ENCODE measurements at places on chromosomes 5 and 9.
A peak's percentile ranks its signal among the peaks of the same experiment; 100 is the strongest.

DNA sequence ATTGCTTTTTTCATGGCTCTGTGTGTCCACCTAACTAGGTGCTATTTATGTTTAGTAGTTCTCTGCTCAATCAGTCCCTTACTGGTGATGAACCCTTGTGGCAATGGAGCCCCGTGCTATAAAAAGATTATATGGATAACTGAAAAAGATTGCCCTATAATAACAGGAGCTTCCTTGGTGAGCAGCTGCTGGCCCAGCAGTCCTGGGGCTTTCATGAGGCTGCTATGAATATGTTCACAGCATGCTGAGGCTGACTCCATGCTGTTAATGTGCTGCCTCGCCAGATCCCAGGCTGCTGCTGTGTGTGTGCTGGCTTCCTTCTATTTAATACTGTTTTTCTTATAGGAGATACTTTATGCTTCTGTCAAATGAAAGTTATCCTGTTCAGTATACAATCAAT is 357.5 kb downstream of the TAF11L14 start:
- no peak for DNase-seq

GRCh38 chr5:66848749-66849641 is 252.8 kb downstream of the MAST4 start:
- no peak for DNase-seq

- DNase-seq, result no peak
Measured at GRCh38 chr5:73236541-73237128, 63.6 kb downstream of the TMEM174 start.

DNA sequence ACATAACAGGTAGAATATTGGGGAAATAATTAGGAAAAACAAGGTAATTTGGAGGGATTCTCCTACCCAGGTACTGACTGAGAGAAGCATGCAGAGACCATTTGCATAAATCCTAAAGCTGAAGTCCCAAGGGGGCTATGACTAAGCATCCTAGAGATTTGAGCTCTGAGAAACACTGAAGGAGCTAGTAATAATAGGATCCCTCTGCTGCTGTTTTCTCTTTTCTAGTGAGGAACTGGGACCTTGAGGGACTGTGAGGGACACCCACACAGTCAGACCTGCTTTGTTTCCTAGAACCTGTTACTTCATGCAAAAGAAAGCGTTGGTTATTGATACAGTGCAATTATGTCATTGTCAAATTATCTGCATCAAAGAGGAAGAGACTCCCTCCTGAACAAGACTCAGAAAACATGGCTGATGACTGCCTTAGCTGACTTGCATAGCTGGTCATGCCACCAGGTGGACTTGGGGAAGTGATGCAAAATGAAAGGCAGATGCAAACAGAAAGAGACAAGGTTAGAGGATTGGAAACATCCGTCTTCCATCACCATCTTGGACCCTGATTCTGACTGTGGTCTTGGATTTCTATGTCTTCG is 335.4 kb downstream of the NTRK2 start:
- no peak for DNase-seq

DNA sequence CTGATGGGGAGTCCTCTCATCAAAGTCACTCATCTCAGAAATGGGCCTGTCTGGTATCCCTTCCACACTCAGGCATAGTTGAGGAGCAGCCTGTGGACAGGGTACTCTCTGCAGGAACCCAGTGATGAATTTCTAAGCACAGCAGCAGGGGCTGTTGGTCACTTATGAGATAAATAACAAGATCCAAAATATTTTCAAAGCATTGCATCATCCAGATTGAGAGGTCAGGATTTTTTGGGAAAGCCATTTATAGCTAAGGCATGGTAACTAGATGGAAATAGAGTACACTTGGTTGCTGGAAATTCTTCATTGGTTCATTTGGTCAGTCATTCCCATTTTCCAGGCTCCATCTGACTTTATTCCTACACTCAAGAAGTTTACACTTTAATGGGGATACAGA is 246.8 kb upstream of the RAI14 start:
- no peak for DNase-seq

DNA sequence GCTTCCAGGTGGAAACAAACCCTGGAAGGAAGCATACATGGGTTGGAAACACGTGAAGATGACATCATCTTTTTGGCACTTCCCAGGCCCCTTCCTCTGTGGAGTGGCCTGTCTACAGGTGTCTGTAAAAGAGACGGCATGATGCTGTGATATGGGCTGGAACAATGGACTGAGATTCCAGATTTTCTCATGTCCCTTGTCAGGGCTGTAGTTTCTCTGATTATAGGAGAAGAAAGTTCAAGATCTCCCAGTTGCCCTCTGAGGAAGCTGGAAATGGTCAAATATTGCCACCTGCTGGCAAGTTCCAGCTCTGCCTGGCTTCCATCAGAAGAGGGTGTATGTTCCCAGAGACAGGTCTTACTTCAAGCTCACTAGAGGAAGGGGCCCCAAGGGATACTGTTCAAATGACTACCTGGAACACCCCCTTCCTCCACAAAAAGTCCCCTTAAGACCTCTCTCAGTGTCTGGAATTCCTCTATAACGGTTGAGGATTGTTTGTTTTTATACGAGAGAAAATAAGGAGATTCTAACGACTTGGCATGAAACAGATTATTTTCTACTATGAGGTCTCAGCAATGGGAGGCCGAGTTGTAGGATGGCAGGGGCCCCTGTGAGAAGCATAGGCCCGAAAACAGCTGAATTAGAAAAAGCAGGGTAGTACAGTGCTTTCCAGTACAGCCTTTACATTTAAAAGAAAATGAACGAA is 7.3 kb upstream of the ANXA6 start:
- DNase-seq, result peak; percentile 64

GRCh38 chr5:137737349-137738131 is 1.7 kb upstream of the KLHL3 start:
- peak; percentile 15 for DNase-seq

DNA sequence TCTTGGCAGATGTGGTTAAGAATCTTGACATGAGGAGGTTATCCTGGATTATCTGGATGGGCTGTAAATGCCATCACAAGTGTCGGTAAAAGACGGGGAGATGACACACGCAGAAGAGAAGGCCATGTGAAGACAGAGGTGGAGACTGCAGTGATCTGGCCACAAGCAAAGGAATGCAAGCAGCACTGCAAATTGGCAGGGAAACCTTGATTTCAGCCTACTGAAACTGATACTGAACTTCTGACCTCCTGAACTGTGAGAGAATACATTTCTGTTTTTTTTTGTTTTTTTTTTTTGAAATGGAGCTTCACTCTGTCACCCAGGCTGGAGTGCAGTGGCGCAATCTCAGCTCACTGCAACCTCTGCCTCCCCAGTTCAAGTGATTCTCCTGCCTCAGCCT is 92.4 kb upstream of the NFIL3 start:
- no peak for DNase-seq

GRCh38 chr5:82595113-82595512 is 317.0 kb upstream of the RPS23 start:
- no peak for DNase-seq

- no peak for DNase-seq
Measured at GRCh38 chr5:88813805-88814575, 69.0 kb downstream of the MEF2C start.

DNA sequence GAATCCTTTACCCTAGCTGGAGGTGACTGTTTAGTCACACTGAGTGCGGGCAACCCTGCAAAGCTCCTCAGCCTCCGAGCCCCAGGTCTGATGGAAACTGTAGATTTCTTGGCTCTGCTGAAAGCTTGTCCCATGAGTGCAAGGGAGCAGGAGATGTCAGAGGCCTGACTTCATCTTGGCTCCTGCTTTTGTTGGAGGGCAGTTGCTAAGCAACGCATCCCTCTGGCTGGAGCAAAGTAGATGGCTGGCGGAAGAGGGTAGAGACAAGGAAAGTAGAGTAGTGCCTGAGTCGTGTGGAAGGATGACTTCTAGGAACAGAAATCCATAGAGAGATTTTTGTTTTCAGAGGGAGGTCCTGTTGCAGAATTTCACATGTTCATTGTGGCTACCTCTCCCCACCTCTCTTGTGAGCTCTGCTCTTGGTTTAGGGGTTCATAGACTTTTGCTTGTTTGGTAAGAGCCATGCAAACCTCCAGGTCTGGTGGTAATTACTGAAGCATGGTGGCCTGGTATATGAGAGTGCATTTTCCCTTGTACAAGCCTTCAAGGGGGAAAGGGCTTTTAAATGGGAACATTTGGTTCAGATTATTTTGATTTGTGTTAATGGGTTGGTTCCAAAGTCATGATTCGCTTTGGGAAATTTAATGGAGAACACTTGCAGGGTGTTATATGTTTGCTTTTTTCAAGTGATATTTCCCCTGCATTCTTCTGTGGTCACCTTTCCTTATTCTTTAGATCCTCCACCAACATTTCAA is 71.5 kb downstream of the ARHGAP26 start:
- no peak for DNase-seq

DNA sequence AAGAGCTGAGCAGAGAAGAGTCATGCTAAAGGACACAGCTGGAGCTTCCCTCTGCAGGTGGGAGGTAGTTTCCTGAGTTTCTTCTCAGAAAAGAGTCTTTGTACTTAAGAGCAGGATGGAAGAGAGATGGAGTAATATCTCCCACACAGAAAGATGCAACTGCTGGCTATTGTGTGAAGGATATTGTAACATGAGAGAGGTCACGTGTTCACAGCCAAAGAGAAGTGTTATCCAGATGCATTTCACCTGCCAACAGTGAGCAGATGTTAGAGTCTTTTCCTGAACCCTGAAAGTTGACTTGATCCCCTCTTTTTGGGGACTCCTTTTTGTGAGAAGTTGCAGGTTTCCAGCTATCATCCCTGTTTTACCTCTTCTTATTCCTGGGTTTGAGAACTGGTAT is 14.0 kb upstream of the TRIO start:
- DNase-seq, result no peak

DNA sequence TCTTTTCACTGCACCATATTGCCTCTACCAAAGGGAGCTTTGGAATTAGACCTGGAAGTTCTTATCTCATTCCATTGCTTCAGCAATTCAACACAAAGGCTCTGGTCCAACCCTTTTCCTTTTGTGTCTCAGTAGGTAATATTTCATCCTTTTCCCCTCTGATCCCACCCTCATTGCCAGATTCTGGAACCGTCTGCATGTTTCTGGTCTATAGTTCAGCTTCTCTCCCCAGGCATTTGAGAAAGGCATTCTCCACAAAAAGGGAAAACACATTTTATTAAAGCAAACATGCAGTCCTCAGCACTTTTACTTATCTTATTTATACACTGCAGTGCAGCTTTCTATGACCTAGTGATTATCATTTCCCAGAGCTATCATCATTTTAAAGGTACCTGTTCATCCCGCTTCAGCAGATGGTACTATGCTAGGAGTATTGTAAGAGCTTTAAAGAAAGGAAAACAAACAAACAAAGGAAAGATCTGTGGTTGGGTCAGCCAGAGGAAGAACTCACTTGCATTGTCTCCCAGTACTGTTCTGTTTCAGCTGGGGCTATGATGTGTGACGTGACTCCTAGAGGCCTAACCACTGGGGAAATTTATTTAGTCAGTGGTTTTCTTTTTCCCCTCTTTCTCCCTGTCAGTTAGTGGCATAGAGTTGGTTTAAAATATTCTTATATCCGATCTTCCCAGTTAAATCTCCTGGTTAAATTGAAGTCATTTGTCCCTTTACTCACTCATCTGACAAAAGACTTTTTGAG is 269.2 kb downstream of the TMEM38B start:
- no peak for DNase-seq

- no peak for DNase-seq
Measured at GRCh38 chr5:139185589-139185988, 12.6 kb downstream of the SIL1 start.

DNA sequence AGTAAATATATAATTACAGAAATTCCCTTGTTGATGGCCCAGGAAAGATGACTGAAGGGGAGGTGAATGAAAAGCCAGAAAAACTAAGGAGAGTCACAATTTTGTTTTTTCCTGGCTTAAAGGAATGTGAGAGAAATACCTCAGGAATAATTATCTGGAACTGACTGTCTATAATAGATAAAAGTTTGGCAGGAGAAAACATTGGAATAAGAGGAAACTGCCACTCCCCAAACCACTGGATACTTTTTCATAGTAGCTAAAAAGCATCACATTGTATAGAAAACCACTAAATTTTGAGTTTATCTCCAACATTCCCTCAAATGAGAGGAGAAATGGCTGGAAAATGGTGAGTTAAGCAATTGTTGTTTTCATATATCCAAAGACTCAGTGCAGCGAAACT is 326.0 kb downstream of the NPR3 start:
- no peak for DNase-seq

- no peak for DNase-seq
Measured at GRCh38 chr5:169263591-169263990, 37.3 kb downstream of the SLIT3 start.

DNA sequence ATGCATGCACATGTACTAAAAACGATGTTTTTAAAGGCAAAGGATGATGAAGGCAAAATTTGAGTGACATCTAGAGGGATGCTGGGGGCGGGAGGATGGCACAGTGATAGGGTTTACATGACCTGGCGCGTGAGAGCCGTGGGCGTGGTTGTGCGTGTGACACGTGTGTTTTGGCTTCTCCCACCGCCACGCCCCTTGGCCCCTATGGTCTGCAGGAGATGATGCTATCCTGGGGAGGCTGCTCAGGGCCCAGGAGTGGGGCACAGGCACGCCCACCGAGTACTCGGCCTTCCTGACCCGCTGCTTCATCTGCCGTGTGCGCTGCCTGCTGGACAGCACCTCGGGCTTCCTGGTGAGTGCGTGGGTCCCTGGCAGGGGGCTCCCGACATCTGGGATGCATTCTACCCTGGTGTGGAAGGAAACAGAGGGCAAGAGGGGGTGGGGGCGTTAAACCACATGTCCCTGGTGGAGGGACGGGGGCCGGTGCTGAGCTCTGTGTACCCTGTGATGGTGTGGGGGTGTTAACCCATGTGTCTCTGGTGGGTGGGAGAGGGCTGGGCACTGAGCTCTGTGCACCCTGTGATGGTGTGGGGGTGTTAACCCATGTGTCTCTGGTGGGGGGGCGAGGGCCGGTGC is 19.2 kb upstream of the EXOC3 start:
- DNase-seq, result no peak

- DNase-seq, result no peak
Measured at GRCh38 chr9:136289651-136290507, 14.0 kb downstream of the CCDC187 start.

DNA sequence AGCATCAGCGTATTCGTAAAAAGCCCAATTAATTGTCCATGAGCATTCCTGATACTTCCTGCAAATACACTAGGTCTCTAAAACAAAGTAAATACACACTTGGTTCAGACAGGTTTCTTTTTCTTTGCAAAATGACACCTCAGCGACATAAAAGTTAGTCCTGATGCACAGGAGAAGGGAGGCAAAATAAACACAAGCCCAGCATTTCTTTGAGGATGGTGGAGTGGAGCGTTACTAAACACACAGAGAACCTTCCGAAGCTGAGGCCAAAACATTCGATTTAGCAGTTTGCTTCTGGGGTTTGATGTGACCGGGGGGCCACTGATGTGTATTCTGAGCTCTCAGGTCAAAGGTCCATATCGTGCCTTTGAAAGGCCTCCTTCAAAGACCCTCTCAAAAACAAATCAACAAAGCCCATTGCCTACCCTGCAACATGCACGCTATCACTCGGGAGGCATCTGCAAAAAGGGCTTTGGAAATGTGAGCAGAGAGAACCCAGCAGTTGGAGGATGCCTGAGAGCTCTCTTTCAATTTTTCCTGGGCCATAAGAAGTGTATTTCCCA is 268.4 kb upstream of the PANK3 start:
- no peak for DNase-seq

GRCh38 chr9:124352616-124353015 is 62.6 kb downstream of the PSMB7 start:
- no peak for DNase-seq

- DNase-seq, result no peak
Measured at GRCh38 chr9:135989722-135990467, 28.7 kb upstream of the UBAC1 start.
